Activated T-cell treated with anti-CD3 and anti-CD28 coated beads, Interleukin-2, amount 50 U/mL, for 48 hours (primary cell): ENCODE measurements at places on chromosomes 13 and 19.
A peak's percentile ranks its signal among the peaks of the same experiment; 100 is the strongest.

GRCh38 chr19:6551607-6552450 lies 21.0 kb downstream of the TNFSF9 start:
- DNase-seq, result peak; percentile 63

DNA sequence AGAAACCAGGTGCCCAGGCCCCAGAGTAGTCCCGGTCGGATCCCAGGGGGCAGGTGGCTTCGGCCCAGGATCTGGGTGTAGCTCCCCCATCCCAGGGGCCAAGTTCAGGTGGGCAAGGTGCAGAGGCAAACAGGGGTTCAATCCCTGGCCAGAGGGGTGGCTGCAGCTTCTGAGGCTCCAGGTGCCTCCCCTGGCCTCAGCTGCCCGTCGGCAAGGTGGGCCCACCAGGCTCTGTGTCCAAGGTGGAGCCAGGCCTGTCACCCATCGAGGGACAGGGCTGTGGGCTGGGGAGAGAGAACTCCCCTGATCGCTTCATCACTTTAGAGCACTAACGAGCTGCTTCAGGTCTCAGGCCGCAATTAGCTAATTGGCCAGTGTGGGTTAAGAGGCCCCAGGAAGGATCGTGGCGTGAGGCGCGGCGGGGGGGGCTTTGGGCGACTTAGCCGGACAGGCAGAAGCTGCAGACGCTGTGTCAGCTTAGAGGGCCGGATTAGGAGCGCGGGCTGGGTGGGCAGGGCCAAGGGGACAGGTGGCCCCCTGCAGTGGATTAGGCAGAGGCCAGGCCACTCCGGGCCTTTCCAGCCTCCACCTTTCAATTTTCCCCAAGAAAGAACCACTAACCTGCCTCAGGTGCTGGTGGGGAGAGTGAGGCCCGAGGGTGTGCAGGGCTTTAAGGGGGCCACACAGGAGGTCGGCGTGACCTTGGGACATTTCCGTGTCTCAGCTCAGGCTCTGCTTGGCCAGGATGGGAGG lies 2.8 kb upstream of the RAX2 start:
- DNase-seq, result no peak

DNA sequence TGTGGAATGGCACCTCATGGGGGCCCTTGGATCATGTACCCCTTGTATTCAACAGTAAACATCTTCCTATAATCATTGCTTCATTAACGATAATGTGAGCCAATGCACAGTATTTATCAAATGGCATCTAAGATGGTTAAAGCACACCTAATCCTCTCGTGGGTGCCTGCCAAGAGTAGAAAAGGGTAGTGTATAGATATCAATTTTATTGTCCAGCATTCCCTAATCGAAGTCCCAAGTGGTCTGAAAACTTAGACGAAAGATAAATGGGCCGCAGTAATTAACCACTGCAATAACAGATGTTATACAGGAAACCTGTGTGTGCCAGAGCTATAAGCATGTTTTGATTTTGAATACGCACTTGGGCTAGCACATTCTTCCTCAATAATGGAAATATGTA lies 667 bp upstream of the MBNL2 start:
- DNase-seq, result no peak

- no peak for DNase-seq
Measured at GRCh38 chr19:58182577-58182988, 278 bp upstream of the ZNF274 start.

- no peak for DNase-seq
Measured at GRCh38 chr13:75700552-75700951, 64.4 kb downstream of the LMO7 start.

DNA sequence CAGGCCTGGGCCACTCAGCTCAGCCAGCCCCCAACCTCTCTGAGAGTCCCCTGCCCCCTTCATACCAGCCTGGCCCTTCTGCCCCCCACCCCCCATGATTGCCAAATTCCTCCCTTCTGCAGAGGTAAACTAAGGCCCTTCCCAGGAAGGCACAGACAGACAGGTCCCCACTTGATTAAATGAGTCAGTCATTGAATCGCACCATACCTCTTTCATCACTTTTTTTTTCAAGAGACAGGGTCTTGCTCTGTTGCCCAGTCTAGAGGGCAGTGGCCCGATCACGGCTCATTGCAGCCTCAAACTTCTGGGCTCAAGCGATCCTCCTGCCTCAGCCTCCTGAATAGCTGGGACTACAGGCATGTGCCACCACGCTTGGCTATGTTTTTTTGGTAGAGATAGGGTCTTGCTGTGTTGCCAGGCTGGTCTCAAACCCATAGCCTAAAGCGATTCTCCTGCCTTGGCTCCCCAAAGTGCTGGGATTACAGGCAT lies 6.0 kb downstream of the PODNL1 start:
- DNase-seq, result no peak

- no peak for DNase-seq
Measured at GRCh38 chr19:4284974-4285373, 5.9 kb downstream of the SHD start.

DNA sequence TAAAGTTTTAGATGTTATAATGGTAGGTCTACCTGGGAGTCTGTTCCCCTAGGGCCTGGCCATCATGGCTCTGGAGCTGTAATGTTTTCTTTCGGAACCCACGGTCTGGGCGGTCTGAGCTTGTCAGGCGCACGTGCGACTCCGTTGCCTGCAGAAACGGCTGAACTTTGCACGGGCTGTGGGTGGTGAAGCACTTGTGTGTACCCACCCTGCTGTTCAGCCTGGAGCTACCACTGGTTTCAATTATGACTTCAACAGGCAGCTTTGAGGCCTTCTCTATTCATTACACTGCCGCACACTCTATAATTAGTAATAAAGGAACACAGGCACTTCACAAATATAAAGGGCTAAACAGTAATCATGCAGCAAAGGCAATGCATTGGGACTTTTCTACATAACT lies 6.0 kb downstream of the PCDH8 start:
- no peak for DNase-seq

GRCh38 chr19:32757189-32757588 lies 37.6 kb downstream of the TDRD12 start:
- no peak for DNase-seq

GRCh38 chr13:73411067-73411809 lies 352.4 kb downstream of the KLF5 start:
- no peak for DNase-seq

- no peak for DNase-seq
Measured at GRCh38 chr13:68380041-68380973, 1150.2 kb upstream of the PCDH9 start.

- no peak for DNase-seq
Measured at GRCh38 chr13:110799246-110800236, 86.0 kb downstream of the ING1 start.

- no peak for DNase-seq
Measured at GRCh38 chr19:33256261-33256660, 30.6 kb upstream of the SLC7A10 start.

DNA sequence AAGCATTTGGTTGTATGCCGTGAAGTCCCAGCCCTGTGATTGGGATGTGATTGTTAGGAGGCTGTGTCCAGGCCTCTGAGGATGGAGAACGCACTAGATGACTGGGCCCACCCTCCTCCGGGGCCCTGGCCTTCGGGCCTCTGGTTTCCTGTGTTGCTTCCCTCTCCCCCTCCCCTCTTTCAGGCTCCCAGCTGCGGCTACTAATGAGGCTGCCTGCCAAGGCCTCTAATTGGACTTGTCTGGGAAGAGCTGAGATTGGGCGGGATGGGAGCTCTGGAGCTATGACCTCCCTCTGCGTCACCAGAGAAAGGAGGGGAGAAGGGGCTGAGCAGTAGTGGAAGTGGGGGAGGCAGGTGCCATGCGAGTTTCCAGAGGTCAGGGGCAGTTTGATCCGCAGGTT lies 9.9 kb downstream of the PTH2 start:
- no peak for DNase-seq
